ENCODE measurements at places on chromosomes 3 and 15.

GRCh38 chr3:60579734-60580133 lies 671.5 kb downstream of the FHIT start:
- peak; percentile 87 for DNase-seq

GRCh38 chr3:60333710-60334109 lies 917.5 kb downstream of the FHIT start:
- DNase-seq, result peak; percentile 9

GRCh38 chr15:52180196-52180835 lies 10.9 kb downstream of the GNB5 start:
- DNase-seq, result no peak

DNA sequence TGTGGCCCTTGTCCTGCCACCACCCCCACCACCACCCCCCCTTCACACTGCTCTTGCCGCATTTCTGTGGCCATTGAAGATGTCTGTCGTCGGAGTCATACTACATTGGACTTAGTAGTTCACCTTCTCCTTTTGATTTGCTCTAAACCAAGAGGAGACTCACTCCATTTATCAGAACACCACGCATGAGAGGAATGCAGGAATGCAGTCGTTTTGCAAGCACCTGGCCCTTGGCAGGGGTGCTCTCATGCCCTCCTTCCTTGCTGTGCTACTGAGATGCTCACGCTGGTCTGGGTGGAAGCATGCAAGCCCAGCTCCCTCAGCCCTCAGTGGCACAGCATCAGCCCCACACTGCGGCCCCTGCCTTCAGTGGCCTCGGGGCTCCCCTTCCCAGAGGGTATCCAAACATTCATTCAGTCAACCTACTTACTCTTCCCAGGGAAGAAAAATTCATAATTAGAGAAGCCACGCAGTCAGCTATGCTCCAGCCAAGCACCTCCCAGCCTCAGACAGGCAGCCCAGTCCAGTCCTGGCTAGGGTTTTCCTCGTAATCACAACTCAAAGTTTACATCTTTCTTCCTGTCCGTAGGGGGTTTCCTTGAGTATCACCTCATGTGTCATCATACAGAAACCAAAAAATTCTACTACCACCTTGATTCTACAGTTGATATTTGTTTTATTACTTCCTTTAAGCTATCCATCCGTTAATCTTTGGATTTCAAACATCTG lies 520.0 kb downstream of the GABRG3 start:
- peak; percentile 4 for DNase-seq

GRCh38 chr3:182524711-182525401 lies 268.4 kb upstream of the ATP11B start:
- no peak for DNase-seq

- DNase-seq, result peak; percentile 89
Measured at GRCh38 chr3:159763011-159763601, 225.5 kb upstream of the IL12A start.

DNA sequence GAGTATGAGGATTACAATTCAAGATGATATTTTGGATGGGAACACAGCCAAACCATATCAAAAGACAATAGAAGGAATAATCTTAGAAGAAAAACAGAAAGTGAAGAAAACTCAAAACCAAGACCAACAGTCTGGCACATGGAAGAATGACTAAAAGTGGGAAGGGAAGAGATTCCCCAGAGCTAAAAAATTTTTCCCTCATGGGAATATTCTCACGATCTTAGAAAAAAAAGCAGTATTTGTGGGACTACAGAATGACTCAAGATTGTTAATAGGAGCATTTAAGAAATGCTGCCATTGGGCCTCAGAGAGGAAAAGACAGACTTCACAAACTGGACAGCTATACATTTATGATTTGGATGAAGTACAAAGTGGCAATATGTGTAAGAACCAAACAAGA lies 18.3 kb downstream of the OSTN start:
- DNase-seq, result no peak

DNA sequence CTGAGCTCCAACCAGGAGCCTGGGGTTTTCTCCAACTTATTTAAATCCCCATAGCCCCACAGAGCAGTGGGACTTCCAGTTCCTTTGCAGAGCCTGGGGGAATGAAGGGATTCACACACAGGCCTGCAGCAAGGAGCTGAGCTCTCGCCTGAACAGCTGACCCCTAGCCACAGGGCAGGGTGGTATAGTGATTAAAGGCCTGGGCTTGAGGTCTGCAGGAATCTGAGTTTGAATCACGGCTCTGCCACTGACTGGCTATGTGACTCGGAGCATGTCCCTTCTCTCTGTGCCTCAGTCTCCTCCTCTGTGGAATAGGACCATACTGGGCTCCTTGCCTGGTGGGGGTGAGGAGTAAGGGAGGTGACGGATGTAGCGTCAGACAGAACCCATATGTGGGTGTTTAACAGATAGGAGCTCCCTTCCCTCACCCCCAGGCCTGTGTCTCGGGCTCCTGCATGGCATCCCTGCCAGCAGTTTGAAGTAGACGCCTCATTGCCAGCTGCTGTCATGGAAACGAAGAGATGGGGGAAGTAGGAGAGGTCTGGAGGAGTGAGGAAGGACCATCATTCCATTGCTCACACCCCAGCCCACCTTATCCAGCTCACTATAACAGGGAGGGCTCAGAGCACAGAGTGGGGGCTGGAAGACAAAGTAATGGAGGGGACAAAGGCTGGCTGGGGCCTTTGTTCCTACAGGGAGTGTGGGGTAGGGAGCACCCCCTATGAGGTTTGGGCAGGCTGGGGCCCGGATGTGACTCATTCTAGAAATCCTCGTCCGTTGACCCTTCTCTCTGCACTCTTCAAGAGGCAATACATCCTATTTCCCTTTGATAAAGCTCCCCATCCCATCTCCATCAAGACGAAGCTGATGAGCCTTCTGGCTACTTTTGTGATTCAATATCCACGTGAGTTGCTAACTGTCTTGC lies 14.8 kb downstream of the HRH1 start:
- peak; percentile 42 for DNase-seq

DNA sequence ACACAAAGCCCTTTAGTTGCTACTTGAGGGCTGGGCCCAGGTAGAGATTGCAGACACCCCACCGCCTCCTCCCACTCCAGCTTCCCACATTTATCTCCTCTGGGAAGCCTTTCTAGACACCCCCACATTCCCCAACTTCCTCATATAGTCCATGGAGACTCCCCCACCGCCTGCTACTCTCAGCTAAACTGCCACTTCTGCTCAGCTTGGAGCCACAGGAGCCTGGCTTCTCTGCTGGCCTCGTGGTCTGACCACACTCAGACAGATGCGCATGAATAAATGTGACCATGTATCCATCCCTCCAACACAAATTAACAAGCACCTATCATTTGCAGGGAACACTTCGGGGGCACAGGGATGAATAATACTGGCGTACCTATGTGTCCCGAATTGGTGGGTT lies 10.5 kb upstream of the ACSBG1 start:
- DNase-seq, result no peak

- no peak for DNase-seq
Measured at GRCh38 chr3:127228866-127229265, 35.9 kb downstream of the PRR23E start.

- DNase-seq, result peak; percentile 9
Measured at GRCh38 chr3:190863119-190863465, 598 bp upstream of the GMNC start.

DNA sequence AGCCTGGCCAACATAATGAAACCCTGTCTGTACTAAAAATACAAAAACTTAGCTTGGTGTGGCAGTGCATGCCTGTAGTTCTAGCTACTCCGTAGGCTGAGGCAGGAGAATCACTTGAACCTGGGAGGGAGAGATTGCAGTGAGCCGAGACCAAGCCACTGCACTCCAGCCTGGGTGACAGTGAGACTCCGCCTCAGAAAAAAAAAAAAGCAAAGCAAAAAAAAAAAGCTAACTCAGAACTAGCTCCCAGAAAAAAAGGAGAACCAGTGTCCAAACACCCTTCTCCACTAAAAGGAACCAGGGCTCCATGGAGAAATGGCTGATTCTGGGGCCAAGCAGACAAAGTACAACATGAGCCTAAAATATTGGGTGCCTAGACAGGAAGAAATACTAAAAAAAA lies 16.7 kb upstream of the CRTC3 start:
- no peak for DNase-seq

DNA sequence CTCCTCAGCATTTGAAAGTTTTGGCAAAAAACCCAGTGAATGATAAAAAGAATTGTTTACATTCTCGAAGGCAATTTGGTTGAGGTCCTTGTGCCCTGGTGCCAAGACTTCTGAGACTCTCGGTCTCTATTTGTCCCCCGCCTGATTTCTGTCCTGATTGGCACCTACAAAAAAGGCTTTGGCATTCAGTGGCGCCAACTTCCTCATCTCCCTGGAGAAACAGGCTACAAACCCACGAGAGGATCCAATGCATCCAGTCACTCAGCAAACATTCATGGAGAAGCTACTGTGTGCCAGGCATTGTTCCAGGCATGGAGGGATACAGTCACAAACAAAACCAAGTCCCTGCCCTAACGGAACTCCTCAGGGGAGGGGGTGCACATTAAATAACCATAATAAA lies 42.7 kb downstream of the HES1 start:
- DNase-seq, result no peak

GRCh38 chr3:29203851-29204250 lies 77.0 kb upstream of the RBMS3 start:
- DNase-seq, result peak; percentile 42

DNA sequence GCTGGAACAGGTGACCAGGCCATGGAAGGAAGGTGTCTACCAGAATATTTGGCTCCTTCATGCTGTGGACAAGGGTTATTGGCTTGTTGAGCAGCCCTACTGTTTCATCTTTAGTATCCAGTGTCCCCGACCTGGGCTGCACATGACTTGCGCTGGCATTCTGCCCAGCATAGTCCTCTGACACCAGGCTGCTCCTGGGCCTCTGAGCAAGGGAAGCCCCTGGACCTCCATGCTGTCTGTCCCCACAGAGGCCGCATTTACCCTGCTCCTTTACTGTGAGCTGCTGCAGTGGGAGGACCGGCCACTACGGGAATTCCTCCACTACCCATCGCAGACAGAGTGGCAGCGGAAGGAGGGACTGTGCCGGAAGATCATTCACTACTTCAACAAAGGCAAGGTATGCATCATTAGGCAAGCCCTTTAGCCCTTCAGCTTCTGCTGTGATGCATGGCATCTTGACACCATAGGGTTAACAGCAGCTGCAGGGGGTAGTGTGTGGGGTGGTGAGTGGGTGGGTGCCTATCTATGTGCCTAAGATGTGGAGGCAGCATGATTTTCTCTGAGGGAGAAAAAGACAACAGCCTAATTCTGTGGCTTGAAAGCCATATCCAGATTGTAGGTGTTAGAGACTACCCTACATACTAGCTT lies 44.0 kb upstream of the MANF start:
- DNase-seq, result peak; percentile 29

DNA sequence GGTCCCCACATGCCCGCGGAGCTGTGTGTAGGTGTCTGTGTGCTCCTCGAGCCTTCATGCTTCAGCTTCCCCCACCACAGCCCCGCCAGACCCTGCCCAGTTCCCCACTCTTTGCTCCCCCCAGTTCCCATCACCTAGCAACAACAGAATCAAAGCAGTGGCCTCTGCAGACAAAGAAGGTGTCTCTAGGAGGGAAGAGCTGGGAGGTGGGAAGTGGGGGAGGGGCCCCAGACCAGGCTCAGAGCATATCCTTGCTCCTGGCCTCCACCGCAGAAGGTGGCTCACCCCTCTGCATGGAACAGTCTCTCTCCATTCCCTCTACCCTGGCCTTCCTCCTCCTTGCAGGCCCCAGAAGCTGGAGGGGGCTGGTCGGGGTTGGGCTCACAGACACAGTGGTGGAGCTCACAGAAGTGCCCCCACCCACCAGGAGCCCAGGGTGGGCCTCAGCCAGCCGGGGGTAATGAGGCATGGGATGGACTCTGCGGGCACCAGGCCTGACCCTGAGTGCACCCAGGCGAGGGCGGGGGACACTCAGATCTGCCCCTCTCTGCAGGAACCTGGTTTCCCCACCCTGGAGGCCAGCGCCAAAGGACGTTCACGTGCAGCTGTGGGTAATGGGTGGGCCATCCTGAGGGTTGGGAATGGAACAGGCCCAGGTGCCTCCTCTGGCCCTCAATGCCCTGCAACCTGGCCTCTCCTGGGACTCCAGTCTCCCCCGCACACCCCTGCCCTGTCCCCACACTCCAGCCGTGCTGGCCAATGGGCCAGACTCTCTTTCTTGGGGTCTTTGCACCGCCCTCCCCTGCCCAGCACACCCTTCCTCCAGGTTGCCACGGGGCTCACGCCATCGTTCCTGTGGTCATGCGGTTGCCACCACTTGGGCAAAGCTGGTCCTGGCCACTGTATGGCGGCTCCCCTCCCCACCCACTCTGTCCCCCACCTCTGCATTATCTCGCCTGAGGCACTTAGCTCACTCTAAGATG lies 53.4 kb downstream of the TPRA1 start:
- no peak for DNase-seq

Measured in iris pigment epithelial cell (primary cell).